ENCODE measurements at places on chromosomes 7 and 10.

- DNase-seq: no peak
Measured at GRCh38 chr10:50310560-50311174, 59.4 kb upstream of the ASAH2 start.

- no peak for DNase-seq
Measured at GRCh38 chr10:73628405-73628804, 12.9 kb downstream of the MYOZ1 start.

DNA sequence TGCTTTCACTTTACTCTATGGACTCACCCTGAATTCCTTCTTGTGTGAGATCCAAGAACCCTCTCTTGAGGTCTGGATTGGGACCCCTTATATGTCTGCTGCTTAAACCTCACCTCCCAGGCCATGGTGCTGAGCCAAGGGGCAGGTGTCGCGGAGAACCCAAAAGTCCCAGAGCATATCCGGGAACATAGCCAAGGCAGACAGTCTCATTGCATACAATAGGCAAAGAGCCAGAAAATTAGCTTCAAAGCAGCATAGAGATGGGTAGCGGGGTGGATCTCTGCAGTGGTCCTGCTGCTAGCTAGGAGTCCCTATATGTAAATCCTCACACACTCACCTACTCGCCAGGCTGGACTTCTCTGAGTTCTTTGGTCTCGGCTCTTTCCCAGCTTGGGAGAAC is 5.5 kb downstream of the CCL24 start:
- no peak for DNase-seq

GRCh38 chr10:70668454-70668970 is 3.8 kb upstream of the ADAMTS14 start:
- no peak for DNase-seq

DNA sequence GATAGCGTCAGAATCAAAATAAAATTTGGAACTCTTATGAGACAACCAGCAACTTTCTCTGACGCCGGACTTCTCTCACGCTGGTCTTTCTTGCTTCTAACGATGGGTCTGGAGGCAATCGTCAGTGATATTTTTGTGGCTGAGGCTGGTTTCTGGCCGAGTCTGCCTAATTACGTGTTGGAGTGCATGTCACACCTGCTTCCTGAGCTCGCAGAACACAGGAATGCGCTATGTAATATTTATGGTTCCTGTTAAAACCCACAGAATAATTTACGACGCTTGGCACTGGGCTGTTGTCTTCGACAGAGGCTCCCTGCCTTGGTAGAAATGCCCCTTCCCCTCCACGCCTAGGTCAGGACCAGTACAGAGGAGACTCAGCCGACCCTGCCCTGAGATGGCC is 64.9 kb downstream of the NPTX2 start:
- no peak for DNase-seq

GRCh38 chr10:131546086-131546810 is 234.7 kb upstream of the TCERG1L start:
- no peak for DNase-seq

- no peak for DNase-seq
Measured at GRCh38 chr7:108231221-108231620, 101.1 kb upstream of the LAMB4 start.

- no peak for DNase-seq
Measured at GRCh38 chr7:113000316-113001020, 86.2 kb downstream of the GPR85 start.

GRCh38 chr7:23662124-23662983 is 17.6 kb upstream of the FAM221A start:
- no peak for DNase-seq

DNA sequence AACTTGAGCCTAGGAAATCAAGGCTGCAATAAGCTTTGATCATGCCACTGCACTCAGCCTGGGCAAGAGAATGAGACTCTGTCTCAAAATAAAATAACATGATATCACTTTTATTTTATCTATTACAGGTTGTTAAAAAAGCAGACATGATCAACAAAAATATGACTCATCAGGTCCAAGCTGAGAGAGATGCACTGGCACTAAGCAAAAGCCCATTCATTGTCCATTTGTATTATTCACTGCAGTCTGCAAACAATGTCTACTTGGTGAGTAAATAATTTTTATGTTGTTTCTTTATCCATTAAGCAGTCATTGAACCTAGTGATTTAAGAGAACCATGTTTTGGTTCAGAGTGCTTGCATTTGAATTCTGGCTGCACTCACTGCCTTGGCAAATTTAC is 3.3 kb downstream of the MASTL start:
- DNase-seq: no peak

DNA sequence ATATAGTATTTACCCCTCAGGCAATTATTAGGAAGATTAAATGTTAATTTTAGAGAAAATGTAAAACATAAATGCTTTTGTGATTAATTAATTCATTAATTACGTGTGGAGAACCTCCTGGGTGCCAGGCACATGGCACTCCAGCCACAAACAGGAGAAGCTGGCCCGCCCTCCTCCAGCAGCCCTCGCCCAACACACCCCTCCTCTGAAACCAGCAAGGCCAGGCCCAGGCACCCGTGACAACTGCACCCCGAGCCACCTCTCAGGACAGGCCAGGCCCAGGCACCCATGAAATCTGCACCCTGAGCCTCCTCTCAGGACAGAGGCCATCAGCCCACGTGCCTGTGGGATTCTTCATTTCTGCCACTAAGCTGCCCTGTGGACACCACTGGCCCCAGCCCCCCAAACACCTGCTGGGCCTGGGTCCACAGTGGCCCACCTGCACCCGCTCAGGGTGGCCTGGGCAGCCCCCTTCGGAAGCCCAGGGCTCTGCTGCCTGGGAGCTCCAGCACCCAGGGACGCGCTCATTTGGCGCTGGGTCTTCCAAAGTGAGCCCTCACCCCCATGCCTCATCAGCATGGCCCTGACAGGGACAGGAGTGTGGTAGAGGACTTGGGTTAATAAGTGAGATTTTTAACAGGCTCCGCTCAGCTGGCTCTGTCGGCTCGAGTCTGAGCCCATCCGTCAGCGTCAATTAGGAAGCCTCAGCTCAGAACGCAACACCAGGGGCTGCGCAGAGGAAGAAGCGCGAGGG is 482.1 kb downstream of the DNAJB6 start:
- DNase-seq: no peak

DNA sequence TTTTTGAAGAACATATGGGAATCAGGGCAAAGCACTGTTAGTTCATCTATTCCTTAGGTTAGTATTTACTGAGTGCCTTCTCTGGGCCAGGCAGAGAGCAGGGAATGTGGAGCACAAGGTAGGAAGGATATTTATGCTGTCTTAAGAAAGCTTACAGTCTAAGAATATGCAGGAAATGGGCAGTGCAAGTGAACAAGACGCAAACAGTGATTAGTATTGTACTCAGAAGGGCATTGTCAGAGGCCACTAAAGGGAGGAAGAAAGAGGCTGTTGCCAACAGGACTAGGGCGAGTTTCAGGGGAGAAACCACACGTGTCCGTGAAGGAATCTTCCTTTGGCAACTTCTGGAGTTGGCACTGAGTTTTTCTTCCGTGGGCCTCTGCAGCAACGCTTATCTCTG is 552.8 kb upstream of the COBL start:
- no peak for DNase-seq

DNA sequence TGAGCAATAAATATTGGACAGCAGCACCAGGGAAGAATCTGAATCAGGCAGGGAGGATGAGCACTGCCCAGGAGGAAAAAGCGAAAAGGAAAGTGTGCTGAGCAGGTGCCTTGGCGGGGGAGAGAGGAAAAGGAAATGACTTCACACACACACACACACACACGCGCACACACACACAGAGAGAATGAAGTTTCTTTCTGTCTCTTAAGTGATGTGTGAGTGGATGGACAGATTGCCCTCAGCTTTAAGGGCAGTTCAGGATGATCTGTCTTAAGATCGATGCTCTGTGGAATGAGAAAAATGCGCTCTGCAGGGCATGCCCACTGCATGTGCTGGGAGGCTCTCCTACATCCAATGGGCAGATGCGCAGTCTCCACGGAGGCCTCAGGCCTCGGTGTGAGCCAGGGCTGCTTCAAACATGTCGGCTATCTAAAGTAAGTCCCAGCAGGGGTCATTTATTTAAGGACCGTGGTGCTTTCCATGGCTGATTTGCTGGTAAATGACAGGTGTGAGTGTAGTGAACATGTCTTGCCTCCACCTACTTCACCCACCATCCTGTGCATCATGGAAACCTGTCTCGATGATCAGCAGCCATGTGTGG is 2.5 kb upstream of the ACBD5 start:
- DNase-seq: no peak

- DNase-seq: no peak
Measured at GRCh38 chr7:132453826-132454225, 122.4 kb downstream of the PLXNA4 start.

GRCh38 chr7:2307690-2308107 is 6.5 kb downstream of the SNX8 start:
- DNase-seq: no peak

DNA sequence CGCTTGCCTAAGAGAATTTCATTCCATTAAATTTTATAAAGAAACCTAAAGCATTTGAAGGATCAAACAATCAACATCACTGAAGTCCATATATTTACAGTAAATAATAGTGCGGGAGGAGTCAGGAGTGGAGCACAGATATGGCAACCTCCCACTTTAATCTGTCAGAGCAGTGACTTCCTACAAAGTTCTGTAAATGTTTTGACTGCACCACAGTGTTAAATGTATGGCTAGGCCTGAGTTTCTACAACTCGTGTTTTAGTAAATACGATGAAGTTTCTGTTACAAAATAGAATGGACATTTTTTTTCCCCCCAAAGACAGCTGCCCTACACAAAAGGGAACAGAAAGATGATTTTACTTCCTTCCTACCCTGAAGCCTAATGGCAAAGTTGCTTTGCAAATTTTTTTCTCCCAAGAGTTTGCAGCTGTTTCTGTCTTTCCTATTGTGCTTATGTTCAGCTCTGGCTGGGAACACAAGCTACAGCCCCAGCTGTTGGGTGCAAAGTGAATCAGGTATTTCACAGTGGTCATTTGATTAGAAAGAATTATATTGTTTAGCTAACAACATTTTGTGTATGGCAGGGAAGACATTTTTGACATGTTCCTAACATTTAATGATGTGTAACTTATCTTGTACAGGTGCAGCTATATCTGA is 62.1 kb downstream of the MET start:
- no peak for DNase-seq

DNA sequence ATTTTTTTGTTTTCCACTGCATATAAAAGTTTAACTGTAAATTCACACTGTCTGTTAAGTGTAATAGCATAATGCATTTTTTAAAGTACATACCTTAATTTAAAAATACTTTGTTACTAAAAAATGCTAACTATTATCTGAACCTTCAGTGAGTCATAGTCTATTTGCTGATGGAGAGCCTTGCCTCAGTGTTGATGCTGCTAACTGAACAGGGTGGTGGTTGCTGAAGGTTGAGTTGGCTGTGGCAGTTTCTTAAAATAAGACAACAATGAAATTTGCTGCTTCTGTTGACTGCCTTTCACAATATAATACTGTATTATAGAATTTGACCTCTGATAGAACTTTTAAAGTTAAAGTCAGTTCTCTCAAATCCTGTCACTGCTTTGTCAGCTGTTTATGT is 72.3 kb upstream of the GATAD1 start:
- no peak for DNase-seq

GRCh38 chr10:26837139-26837538 is 23.6 kb downstream of the ABI1 start:
- no peak for DNase-seq

DNA sequence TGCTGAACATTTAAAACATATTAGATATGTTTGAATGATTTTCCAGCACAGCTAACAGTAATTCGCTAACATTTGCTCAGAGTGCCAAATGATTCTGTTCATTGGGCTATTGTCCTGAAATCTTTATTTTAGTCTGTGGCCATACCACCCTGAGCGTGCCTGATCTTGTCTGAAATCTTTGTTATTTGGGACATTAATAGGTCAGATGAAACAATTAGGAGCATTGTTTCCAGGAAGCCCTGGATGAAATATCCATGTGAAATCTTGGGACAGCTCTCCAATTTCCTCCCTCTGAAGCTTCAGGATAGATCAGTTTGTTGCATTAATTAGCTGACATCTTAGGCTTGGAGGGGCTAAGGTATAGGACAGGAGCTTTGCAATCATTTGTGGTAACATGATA is 512.0 kb downstream of the KIF20B start:
- no peak for DNase-seq

DNA sequence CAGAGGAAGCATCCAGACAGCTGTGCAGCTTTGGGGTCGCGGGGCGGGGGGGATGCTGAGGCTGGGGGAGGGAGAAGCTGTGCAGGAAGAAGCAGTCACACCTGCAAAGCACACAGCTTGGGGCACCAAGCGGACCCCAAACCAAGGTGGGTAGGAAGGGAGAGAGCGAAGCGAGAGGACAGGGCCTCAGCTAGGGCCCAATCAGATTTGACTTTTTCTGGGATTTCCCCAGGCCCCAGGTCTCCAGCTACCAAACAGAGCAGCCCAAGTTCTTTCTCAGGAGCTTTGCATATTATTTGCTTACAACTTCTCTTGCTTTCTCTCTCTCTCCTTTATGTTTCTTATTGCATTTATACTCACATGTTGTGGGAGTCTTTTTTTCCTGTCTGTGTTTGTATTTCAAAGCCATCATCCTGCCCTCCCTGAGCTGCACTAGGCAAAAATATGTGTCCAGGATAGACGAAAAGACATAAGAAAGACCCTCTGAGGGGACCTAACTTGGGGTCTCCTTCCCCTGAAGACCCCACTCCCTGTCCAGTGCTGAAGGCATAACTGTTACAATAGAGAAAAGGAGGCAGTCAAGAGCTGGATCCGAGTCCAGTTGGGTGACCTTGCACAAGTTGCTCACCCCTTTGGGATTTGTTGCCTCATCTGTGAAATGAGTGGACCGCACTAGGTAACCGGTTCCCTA is 50.6 kb upstream of the SMNDC1 start:
- no peak for DNase-seq

DNA sequence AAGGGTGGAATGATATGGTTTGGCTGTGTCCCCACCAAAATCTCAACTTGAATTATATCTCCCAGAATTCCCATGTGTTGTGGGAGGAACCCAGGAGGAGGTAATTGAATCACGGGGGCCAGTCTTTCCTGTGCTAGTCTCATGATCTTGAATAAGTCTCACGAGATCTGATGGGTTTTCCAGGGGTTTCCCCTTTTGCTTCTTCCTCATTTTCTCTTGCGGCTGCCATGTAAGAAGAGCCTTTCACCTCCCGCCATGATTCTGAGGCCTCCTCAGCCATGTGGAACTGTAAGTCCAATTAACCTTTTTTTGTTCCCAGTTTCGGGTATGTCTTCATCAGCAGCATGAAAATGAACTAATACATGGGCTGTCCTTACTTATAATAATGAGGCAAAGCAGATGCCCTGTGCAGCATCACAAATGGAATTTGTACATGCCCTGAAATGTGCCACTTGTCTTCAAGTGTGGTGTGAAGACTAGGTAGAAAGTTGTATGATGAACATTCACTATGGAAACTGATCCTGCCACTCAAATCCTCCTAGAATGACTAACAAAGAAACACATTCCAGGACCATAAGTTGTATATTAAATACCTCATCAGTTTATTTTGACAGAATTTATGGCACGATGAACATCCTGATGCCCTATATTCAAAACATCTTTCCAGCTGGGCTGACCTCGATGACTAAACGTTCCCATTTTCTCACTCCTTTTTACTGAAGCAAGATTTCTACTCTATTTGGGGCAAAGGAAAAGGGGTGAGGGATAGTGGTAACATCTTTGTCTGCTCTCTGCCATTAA is 122.8 kb upstream of the CTTNBP2 start:
- DNase-seq: no peak
